ENCODE measurements at places on chromosomes 13 and 19.
A peak's percentile ranks its signal among the peaks of the same experiment; 100 is the strongest.

DNA sequence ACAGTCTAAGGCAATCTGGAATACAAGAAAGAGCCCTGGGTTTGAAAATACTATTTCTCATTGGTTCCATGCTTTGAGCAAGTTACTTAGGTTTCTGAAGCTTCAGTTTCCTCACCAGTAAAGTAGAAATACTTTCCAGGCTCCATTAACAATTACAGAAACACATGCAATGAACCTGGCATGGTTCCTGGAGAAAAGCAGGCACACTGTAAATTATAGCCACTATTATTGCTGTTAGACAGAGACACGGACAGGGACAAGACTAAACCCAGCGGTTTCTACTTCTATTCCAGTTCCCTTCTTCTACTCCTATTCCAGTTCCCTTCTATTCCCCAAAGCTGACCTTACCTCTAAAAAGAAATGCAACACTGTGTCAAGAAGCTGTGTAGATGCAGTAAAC, 41.2 kb downstream of the MIPEP start:
- DNase-seq: no peak

- DNase-seq: no peak
Measured at GRCh38 chr19:3007975-3008374, 21.1 kb downstream of the TLE2 start.

- DNase-seq: no peak
Measured at GRCh38 chr19:43913383-43913782, 21.7 kb downstream of the ZNF45 start.

- DNase-seq: no peak
Measured at GRCh38 chr13:39023761-39024160, 14.1 kb downstream of the PROSER1 start.

DNA sequence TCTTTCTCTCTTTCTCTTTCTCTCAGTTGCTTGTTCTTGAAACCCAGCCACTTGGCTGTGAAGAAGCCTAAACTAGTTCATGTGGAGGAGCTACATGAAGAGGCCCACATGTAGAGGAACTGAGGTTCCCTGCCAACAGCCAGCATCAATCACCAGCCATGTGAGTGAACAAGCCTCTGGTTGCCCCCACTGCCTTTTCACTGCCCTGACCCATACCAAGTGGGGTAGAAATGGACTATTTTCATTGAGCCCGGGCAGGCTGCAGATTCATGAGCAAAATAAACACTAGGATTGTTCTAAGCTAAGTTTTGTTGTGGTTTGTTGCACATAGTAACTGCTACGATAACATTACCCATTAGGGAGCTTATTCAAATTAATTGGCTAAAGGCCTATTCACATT, 78.7 kb upstream of the FAM216B start:
- DNase-seq: no peak

GRCh38 chr19:1836458-1837221, 11.6 kb downstream of the REXO1 start:
- no peak for DNase-seq

DNA sequence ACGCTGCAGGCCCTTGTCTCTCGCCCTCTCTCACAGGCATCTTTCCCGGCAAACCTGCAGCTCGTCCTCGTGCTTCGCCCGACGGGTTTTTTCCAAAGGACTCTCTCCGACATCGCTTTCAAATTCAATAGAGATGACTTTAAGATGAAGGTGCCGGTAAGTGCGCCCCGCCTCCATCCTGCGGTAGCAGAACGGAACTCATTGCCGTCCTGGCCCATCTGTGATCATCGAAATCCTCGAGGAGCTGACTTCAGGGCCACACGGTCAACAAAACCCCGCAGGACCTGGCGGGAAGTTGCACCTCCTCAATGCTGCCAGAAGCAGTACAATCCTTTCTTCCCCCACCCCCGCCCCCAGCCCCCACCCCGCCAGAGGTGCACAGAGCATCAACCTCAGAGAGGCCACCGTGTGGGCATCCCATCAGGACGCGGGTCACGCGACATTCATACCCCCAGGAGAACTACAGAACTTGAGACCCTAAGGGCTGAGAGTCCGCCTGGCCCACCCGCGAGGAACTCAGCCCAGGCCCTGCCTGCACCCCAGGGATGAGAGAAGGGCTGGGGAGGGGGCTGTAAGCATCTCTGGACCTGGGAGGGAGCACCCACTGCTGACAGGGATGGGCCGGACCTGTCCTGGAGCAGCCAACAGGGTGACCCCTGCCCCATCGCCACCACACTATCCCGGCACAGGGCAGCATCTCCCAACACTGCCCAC, 44.9 kb upstream of the F7 start:
- DNase-seq: no peak

DNA sequence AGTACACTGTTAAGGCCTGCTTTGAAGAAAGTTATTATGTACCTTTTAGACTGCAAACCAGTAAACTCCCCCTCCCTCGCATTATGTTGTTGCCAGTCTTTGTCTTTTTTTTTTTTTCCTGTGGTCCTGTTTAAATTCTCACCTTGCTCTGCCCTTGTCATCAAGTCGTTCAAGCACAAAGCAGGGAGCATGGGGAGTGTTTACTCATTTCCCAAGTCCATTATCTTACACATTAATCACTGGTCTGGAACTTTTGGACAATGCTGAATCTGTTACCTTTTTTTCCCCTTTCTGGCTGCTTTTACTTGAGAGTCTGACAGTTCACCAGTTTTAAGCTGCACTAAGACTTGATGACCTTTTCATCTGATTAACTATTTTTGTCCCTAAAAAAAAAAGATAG, 108.2 kb downstream of the DACH1 start:
- no peak for DNase-seq

- DNase-seq: no peak
Measured at GRCh38 chr13:73061473-73061872, 2.7 kb downstream of the KLF5 start.

DNA sequence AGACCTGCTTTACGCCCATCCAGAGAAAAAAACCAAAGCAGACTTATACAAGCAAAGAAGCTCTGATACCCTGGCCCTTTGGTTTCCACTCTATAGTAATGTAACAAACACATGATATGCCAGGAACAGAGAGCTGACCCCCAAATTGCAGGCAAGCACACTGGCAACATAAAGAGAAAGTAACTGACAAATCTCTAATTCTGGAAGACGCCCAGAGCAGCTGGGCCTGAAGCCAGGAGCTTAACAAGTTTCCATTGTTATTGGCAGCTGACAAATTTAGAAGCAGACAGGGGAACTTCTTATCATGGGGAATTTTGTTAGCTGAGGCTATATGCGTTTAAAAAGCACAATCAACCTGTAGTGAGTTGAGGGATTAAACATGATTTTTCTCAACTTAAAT, 158.0 kb downstream of the DLEU7 start:
- DNase-seq: peak; percentile 67

DNA sequence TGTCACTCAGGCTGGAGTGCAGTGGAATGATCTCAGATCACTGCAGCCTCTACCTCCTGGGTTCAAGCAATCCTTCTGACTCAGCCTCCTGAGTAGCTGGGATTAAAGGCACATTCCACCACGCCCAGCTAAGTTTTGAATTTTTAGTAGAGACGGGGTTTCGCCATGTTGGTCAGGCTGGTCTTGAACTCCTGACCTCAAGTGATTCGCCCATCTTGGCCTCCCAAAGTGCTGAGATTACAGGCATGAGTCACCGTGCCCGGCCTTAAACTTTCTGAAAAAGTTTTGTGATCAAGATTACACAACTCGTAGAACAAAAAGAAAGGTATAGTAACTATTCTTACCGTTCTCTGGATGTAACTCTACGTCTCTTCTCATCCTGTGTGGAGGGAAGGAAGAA, 21.2 kb downstream of the DNMT1 start:
- DNase-seq: no peak

GRCh38 chr13:95298971-95299621, 2.2 kb downstream of the ABCC4 start:
- peak; percentile 49 for DNase-seq

Data from fibroblast of the conjunctiva (primary cell).